H4 (cell line): ENCODE measurements at places on chromosomes 5 and 9. TPM values are rescaled to one million over a fixed set of nuclear protein-coding genes. Genes with fewer than 3 reads are reported as not detected.

The SPATA31C1 gene
- total RNA-seq = not detected in 2 replicates

DNA sequence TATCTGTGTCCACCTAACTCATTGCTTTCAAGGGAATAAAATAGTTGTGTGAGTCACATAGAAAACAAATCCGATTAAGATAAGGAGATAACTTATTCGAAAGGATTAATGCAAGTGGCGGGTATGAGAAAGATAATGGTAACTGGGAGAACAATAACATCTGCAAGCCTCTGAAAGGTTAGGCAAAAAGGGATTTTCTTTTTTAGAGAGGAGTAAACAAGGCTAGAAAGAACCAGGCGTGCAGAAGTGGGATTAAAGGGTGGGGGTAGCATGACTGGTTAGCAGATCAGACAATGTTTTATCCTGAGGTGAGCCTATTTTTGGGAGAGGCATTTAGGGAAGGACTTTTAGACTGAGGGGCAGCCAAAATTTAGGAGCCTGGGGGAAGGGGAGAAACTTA lies 34.7 kb upstream of the JMY start:
- DNase-seq = no peak

The NPM1 gene
- total RNA-seq = 2,050 and 2,786 TPM in 2 replicates

The WNT8A gene
- not detected in 2 replicates for total RNA-seq

DNA sequence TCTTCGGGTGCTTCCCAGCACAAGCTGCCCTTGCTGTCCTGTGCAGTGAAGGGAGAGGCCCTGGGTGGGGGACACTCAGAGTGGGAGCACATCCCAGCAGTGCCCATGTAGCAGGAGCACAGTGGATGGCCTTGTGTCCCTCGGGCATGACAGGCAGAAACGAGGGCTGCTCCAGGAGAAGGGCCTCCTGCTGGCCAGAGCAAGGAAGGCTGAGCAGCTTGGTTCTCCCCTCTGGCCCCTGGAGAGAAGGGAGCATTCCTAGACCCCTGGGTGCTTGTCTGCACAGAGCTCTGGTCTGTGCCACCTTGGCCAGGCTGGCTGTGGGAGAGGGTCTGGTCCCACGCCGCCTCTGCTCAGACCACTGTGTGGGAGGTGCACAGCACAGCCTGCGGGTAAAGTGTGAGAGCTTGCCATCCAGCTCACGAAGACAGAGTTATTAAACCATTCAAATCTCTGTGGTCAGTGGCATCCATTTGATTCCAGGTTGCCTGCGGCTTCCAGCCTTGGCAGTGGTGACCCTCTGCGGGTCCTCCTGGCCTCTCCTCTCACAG lies 18.3 kb downstream of the FBXW5 start:
- no peak for DNase-seq
